Stimulated activated CD4-positive, alpha-beta T cell treated with anti-CD3 and anti-CD28 coated beads, Interleukin-1b, Interleukin-23, amount 100 ng/mL, for 4 hours (primary cell): ENCODE measurements at places on chromosomes 1 and 21.

DNA sequence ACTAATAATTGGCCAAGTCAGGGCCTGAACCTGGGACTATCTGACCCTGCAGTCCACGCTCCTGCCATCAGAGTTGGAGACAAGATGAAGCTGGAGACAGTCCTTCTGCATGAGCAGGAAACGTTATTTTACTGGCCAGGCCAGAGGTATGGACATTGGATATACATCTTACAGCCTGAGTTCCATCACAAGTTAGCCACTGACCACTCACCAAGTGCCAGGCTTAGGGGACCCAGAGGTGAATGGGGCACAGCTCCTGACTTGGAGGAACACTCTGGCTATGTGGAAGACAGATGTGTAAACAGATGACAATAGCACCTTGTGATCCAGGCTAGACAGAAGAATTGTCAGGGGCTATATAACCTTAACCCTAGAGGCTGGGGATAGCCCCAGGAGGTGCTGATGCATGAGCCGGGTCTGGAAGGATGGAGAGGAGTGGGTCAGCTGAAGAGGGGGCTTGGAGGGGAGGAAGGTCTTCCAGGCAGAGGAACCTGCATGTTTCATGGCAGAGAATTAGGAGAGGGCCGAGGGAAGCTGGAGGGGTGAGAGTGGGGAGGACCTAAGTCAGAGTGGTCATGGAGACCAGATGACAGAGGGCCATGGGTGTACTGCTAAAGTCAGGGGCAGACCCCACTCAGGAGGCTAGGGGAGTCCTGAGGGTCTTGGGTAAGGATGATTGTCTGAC, 52.5 kb upstream of the DMRTB1 start:
- DNase-seq: no peak

DNA sequence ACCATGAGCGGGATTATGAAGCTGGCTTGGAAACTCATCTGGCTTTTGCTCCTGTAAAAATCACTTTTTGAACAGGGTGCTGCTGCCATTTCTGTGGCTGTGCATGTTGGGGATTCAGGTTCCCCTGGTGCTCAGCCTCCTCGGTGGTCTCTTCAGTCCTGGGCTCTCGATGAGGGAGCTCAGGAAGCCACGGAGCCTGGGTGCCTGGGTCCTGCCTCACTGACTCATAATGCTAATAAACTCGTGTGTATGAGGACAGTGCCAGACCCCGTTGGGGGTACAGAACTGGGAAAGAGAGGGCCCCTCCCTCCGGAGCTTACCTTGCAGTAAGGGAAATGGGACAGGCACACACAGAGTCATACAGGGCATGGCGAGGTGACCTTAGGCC, 5.8 kb downstream of the COQ8A start:
- no peak for DNase-seq

GRCh38 chr1:21072721-21073120, 104.0 kb downstream of the EIF4G3 start:
- DNase-seq: no peak

- DNase-seq: no peak
These were observed 1.1 kb upstream of the KCNQ4 start for GRCh38 chr1:40782371-40782956.

DNA sequence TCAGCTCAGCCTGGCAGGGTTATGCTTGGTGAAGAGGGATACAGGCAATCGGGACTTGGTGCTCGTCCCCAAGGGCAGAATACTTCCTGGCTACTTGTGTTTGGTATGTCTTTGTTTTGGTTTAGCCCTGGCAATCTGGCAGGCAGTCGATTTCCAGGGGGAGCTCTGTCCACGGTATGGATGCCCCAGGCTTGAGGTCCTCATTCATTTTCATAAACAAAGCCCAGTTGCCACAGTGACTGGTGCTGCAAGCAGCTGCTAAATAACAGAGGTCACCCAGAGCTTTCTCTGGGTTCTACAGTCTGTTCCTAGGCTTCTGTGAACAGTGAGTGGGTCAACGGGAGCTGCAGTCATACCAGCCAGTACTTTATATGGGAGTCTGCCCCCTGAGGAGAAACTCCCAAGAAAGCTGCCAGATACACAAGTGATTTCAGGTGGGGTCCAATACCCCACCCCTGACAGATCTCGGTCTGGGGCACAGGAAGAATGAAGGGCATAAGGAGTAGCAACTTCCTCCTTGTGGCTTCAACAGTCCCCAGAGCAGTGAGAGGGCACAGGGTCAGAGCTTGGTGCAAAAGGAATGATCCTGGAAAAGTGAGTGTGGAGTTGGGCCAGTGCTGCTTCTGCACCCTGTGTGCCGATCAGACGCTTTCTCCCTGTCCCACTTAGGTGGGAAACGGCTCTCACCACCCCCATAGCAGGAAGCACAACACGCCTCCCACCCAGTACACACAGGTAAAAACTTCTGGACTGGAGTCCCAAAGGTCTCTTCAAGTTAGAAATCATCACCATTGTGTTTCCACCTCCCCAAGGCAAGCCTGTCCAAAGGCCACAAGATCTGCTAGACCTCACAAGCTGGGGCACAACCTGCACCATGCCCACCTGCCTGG, 55.5 kb downstream of the TGFBR3 start:
- no peak for DNase-seq
